ENCODE measurements at places on chromosomes 6 and 20.
A peak's percentile ranks its signal among the peaks of the same experiment; 100 is the strongest.

GRCh38 chr6:49919261-49919660, 44.7 kb downstream of the DEFB114 start:
- no peak for DNase-seq

GRCh38 chr6:1111361-1111760, 200.5 kb upstream of the FOXQ1 start:
- DNase-seq = no peak

DNA sequence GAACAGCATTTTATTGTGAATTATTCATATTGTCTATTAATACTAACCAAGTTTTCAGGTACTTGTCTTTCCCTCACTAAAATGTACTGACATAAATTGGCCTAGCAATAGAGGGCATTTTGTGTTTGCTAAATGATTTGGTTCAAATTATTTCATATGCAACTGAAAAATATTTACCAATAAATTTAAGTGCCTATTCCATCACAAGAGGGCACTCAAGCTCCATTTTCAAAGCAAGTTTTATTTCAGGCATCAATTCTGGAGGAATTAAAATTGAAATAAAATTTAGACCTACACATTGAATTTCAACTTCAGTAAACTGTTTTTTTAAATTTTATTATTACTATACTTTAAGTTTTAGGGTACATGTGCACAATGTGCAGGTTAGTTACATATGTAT, 114.3 kb upstream of the SYNCRIP start:
- DNase-seq = peak; percentile 3

DNA sequence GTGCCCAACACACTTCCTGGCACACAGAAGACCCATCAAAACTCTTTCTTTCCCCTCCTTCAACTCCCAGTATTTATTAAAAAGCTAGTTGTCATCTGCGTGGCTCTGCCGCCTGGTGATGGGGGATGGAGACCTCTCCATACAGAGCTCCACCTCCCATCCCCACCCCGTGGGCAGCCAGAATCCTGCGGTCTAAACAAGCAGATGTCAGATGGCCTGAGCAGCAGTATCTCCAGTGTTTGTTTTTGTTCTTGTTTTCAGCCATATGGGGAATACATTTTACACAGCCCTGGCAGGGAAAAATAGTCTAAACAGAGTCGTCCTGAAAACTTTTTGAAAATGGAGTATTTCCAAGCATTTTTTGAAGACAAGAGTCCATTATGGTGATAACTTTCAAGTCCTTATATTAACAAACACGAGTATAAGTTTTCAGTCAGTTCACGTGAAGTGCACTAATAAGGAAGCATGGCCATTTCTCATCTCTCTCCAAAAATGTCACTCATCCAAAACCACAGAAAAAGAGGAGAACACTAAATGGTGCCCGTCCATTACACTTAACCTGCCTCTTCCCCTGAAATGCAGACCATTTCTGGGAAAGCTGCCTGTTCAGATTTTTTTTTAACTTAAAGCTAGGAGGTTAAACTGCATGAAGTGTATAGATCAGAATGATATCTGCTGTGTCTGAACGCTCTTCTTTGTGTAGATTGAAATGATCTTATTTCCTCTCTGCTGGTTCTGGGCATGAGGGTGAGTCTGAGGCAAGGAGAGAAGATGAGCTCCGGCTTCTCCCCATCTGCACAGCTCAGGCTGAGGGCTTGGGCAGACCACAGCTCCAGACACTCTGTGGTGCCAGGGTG, 91.0 kb downstream of the TCP11 start:
- DNase-seq = peak; percentile 14

- DNase-seq = no peak
These were observed 56.9 kb downstream of the HAO1 start for GRCh38 chr20:7883309-7883708.

GRCh38 chr6:32177183-32177787, 920 bp upstream of the RNF5 start:
- DNase-seq = no peak

- DNase-seq = no peak
These were observed 71.9 kb downstream of the PHACTR3 start for GRCh38 chr20:59676126-59676850.
